ENCODE measurements at places on chromosomes 7 and 10.
A peak's percentile ranks its signal among the peaks of the same experiment; 100 is the strongest.

DNA sequence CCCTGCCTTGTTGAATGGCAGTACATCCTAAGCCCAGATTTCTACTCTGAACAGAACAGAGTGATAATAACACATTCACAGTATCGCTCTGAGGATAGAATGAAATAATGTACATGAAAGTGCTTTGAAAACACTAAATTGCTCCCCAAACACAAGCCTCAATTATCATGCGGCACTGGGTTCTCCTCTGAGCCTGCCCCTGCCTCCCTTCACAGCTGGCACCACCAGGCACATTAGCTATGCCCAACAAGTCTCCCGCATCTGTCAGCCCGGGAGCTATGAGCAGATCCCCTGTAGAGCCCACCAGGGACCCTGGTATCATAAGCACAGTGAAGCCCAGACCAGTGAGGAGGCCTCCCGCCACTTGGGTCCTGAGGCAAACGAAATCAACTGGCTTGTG lies 405.5 kb downstream of the GRID1 start:
- no peak for DNase-seq
- no peaks in the 10 kb centered on the region for H3K27me3 ChIP-seq
- no peak overlapping the region for H3K4me3 ChIP-seq
- no peaks in the 10 kb centered on the region for H3K4me1 ChIP-seq
- H3K27ac ChIP-seq = no peak overlapping the region

GRCh38 chr7:155918720-155919390 lies 106.6 kb upstream of the SHH start:
- H3K4me3 ChIP-seq = no peak overlapping the region
- H3K27me3 ChIP-seq = no peaks in the 10 kb centered on the region
- no peak for DNase-seq
- H3K27ac ChIP-seq = no peak overlapping the region

DNA sequence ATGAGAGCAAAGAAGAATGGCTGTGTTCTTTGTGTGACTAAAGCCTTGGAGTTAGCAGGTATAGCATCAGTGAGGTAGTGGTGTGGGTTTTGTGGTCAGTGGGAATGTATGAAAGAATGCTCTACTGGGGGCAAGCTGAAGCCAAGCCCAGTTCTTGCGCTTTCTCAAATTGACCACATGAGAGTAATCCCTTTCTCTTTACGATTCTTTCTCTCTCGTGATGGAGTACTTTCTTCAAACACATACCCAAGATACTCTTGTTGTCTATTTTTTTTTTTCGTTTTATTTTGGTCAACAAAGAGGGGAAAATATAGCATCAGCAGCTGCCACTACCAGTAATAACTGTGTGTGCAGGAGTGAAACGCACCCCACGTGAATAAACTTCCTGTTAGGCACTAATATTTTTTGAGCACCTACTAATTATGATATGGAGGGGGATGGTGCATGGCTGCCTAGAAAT lies 8.4 kb upstream of the PANK1 start:
- DNase-seq = no peak
- peaks cover 8% of the 10 kb centered on the region for H3K4me1 ChIP-seq
- no peaks in the 10 kb centered on the region for H3K27me3 ChIP-seq
- no peak overlapping the region for H3K27ac ChIP-seq

- H3K4me1 ChIP-seq = no peaks in the 10 kb centered on the region
- no peaks in the 10 kb centered on the region for H3K36me3 ChIP-seq
- no peak for DNase-seq
- H3K27me3 ChIP-seq = no peaks in the 10 kb centered on the region
- H3K27ac ChIP-seq = no peak overlapping the region
These were observed 137.4 kb upstream of the SEMA3D start for GRCh38 chr7:85324145-85324799.

DNA sequence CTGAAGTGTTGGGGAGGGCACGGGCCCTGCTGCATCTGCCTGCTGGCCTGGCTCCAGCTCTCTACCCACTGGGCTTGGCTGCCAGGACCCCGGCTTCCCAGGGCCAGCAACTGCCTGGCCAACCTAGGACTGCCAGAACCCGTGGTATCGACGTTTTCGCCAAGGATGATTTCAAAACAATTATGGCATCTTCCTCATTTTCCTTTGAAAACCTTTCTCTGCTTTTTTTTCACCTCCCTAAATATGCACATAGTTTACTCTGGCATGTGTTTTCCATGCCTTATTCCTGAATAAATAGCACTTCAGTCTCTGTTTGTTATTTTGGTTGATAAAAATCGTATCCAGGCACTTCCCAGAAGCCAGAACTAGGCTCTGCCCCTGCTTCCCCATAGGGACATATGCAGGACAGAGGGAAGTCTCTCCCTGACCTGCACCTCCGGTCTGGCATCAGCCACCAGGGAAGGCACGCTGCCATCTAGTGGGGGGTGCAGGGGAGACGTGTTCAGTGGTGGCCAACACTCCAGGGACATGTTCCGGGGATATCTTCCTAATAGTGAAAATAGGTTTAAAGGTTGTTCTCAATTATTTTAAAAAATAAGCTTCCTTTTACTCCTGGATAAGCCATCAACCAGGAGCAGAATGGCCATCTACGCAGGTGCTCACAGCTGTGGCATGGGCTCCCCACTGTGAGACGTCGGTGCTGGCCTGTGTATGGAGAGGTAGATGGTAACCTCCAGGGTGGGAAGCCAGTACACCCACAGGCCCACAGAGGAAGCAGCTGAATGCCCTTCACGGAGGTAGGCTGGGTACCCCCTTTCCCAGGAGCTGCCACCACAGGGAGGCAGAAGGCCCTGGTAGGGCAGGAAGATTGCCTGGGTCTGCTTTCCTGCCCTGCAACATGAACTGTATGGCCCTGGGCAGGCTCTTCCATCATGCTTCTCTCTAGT lies 30.7 kb upstream of the ANTXRL start:
- no peak overlapping the region for H3K27ac ChIP-seq
- peaks cover 6% of the 10 kb centered on the region for H3K4me1 ChIP-seq
- peak; percentile 28 for DNase-seq

DNA sequence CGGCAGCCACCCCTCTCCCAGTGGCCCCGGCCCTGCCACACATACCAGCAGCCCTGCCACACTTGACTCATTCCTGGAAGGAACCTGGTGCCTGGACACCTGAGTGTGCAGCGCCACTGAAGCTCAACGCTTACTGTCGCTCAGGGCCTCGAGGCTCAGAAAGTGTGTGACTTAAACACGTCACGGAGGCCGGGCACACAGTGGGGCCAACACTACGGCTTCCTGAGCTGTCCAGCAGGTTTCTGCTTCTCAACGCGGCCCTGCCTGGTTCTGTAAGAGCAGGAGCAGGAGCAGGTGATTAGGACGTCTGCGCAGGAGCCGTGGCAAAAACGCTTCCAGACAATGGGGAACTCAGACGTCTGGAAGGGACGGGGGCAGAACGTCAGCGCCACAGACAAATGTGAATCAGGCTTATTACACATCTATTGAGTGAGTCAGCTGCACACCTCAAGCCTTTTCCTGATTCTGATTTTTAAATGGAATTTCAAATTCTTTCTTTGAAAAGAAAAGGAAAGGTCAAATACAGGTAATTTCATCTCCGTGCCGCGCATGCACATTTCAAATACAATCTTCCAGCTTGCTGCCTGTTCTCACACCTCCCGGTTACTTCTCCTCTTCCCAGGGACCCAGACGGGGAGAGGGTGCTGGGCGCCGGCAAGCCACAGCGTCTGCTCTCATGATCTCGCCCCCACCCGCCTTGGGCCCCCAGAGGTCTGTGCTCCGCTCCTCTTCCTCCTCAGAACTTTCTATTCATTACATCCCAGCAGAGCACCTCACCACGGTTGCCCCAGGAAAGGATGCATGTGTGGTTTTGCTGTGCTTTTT lies 66.6 kb downstream of the ADARB2 start:
- no peak overlapping the region for H3K27ac ChIP-seq
- H3K27me3 ChIP-seq = no peaks in the 10 kb centered on the region

GRCh38 chr10:51569467-51569866 lies 129.9 kb downstream of the CSTF2T start:
- DNase-seq = no peak
- no peaks in the 10 kb centered on the region for H3K4me1 ChIP-seq
- H3K4me3 ChIP-seq = no peak overlapping the region
- H3K27ac ChIP-seq = no peak overlapping the region
- H3K27me3 ChIP-seq = no peaks in the 10 kb centered on the region
- no peaks in the 10 kb centered on the region for H3K36me3 ChIP-seq

DNA sequence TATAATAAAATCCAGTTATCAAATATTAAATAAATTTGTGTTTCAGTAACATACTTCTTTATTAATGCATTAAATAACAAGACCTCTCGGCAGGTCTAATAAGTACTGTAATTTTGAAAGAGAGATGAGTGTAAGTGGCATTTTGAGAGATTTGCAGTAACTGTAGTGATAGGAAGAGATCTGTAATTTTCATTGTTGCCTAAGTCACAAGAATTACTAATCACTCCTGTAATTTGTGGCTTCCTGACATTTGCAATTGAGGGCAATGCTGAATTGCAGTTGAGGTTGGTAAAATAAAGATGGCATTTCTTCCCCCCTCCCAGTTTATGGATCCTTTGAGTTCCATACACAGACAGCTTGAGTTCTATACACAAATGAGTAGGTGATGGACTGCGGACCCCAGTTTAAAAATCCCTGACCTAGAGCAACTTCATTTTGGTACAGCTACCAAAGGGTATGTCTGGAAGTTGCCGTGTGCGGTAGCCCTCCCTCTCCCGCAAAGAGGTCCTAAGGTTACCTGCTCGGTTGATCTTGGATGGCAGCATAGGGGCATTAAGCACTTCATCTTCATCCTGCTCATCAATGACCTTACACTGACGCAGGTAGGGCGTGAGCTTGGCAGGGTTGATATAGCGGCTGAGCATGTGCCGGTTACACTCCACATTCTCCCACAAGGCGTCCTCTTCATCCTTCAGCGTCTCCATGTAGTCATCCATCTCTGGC lies 96.4 kb downstream of the CARD11 start:
- no peak for DNase-seq
- no peaks in the 10 kb centered on the region for H3K27me3 ChIP-seq
- no peak overlapping the region for H3K27ac ChIP-seq

DNA sequence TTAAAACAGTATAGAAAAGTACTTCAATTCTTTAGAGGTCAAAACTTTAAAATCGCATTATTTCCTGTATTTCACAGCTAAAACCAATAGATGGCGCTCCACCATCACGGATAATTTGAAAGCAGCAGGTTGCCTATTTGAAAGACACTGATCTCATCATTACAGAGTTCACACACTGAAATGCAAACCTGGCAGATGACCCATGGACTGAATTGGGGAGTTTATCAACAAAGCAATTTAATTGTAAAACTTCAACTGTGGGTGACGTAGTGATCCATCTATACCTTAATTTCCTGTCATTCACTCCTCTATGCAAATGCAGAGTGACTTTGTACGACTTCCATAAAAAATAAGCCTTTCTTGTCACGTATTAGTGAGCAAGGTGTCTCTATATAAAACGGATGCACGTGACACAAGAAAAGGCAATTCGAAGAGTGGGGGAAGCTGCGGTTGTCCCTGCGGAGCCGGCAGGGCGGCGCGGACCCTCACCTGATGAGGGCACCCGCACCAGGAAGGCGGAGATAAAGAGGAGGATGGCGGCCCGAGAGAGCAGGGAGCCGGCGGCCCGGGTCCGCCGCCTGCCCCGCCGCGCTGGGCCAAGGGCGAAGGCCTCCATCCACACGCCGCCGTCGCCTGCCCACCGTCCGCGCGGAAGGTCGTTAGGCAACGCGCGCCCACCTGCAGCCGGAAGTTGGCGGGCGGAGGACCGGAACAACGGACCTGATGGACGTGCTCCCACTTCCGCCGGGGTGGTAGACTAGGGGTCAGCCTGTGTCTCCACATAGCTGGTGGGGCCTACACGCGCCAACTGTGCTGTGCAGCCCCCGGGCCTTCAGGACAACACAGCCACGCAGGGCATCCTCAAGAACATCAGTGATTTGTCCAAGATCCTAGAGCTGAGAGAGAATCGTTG lies at the start of gene ZPBP:
Gene ZPBP (minus strand): TSS at position 668 of the 913 bp plus-strand sequence. CDS start 52 bp downstream, at position 616.
- peaks cover 10% of the 10 kb centered on the region for H3K4me1 ChIP-seq
- peak within 1 kb of the TSS; percentile 40 for H3K4me3 ChIP-seq
- no peak within 1 kb of the TSS for H3K27ac ChIP-seq
- H3K27me3 ChIP-seq = no peaks in the 10 kb centered on the region
- peak; percentile 47 for DNase-seq

- no peaks in the 10 kb centered on the region for H3K27me3 ChIP-seq
- no peaks in the 10 kb centered on the region for H3K36me3 ChIP-seq
- no peaks in the 10 kb centered on the region for H3K4me1 ChIP-seq
- DNase-seq = no peak
- no peak overlapping the region for H3K27ac ChIP-seq
These were observed 37.8 kb upstream of the DIP2C start for GRCh38 chr10:727162-727790.

- no peak overlapping the region for H3K4me3 ChIP-seq
- H3K27me3 ChIP-seq = peaks cover 2% of the 10 kb centered on the region
- H3K4me1 ChIP-seq = no peaks in the 10 kb centered on the region
- no peaks in the 10 kb centered on the region for H3K36me3 ChIP-seq
- no peak for DNase-seq
These were observed 133.8 kb upstream of the PRSS1 start for GRCh38 chr7:142615508-142615907.

DNA sequence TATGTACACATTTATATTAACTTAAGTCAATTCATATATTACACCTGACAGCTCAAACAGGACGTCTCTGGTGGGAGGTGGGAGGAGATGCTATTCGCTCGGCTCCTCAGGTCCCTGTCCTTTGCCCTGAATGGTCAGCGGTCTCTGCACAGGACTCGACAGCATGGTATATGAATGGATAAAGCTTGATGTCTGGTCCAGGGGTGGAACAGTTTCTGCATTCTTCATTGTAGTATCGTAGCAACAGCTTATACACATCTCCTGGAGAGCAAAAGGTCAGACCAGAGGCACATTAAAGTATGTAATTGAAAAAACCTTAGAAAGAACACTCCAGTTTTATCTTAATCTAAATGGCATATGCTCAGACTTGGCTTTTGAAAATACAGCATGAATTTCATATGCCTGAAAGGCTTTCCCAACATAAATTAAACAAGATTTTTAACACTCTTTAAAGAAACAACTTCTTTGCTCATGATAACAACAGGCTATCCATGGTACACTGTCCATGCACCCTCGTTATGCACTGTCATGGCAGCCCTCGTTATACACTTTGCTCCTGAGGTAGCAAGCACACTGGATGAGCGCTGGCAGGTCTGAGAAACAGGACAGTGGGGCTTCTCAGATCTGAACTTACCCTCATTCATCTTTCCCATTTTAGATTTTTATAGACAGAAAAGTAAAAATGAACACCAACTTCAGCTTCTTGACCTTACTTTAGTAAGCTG lies 57.3 kb upstream of the OGDHL start:
- no peaks in the 10 kb centered on the region for H3K4me1 ChIP-seq
- H3K27me3 ChIP-seq = no peaks in the 10 kb centered on the region
- no peak overlapping the region for H3K27ac ChIP-seq
- no peak overlapping the region for H3K4me3 ChIP-seq
